ENCODE measurements at places on chromosomes 3 and 15.

DNA sequence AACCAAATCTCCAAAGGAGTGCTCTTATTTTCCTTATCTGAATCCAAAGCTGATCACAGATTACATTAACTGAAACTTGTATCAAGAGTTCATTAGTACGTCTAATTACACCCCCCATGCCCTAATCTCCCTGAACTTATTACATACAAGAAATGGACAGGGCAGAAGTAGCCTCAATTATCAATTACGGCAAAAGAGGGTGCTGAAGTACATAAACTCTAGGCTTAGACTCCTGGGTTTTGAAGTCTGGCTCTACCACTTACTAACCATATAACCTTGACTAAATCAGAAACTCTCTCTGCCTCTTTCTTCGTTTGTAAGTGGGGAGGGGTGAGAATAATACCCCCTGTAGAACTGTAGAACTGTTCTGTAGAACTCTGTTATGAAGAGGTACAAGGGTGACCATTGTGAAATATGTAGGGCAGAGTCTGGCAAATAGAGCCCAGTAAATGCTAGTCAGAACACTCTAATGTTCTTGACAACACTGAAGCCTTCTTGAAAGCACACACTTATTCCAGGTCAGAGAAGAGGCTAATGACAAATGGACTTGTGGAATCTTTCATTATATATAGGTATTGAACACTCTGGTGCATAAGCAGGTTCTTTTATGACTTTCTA lies 19.6 kb upstream of the OR5K4 start:
- DNase-seq: no peak

DNA sequence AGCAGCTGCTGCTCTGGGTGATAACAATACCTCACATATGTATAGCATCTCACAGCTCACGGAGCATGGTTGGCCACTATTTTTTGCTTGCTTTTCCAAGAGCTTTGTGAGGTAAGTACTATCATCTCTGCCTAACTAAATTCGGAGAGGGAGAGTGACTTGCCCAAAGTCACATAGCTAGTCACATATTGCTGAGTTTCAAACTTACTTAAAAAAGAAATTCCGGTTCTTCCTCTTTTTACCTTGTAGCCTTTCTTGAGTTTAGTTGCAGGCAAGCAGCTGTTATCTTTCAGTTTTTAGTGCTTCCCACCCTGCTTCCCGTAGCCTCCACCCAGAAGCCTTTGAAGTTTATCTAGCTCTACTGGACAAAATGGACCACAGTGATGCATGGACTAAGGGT lies 309.2 kb downstream of the PDCD6IP start:
- no peak for DNase-seq

DNA sequence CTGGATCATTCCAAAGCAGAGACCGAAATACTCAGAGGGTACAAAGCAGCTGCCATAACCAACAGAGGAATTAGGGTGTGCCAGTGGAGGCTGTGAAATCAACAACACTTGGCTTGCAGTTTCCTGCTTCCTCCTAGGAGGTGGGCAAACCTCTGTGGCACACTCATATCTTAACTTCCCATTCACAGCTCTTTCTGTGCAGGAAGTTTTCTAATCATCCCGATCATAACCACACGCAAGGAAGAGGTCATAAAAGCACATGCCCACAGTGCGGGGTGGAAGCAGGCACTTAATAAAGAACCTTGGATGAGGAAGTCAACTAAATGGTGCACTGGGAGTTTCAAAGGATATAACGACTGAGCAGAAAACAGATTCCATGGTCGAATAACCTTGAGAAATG lies 5.1 kb downstream of the SCAMP2 start:
- no peak for DNase-seq

- DNase-seq: no peak
Observed at GRCh38 chr15:29844290-29844903, 22.1 kb upstream of the TJP1 start.

Measured in neural progenitor cell (in vitro differentiated cells).